KG1 (cell line): ENCODE measurements at places on chromosomes 7 and 10.
A peak's percentile ranks its signal among the peaks of the same experiment; 100 is the strongest.

GRCh38 chr7:56099653-56100052, 6.6 kb downstream of the CHCHD2 start:
- no peak for DNase-seq

DNA sequence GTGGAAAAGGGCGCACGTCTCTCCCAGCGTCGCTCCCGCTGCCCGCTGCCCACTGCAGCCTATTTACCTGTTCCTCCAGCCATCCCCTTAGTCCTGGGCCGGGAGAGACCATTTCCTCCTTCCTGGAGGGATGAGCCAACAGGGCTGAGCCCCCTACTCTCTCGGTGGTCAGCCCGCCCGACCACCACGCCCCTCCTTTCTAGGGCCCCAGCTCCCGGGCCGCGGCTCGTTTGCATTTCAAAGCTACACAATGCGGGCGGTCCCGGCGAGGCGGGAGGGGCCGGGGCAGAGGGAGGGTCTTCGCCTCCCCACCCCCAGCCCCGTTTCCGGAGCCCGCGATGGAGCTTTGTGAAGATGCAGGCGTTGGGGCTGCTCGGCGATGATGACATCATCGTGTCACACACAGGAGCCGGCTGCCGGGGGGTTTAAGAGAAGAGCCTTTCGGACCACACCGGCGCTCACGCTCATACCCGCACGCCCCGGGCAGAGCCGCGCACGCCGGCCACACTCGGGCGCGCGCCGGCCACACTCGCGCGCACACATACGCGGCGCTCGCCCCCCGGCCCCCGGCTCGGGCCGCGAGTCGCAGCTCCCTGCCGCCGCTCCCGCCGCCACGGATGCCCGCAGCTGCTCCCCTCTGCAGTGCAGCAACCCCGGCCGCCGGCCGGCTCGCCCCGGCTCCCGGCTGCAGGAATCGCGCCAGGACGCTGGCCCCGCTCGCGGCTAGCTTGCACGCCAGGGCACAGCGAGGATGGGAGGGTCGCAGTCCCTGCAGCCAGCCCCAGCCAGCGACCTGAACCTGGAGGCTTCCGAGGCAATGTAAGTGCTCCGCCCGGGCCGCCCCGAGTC, 107.7 kb upstream of the BTBD16 start:
- DNase-seq: no peak

DNA sequence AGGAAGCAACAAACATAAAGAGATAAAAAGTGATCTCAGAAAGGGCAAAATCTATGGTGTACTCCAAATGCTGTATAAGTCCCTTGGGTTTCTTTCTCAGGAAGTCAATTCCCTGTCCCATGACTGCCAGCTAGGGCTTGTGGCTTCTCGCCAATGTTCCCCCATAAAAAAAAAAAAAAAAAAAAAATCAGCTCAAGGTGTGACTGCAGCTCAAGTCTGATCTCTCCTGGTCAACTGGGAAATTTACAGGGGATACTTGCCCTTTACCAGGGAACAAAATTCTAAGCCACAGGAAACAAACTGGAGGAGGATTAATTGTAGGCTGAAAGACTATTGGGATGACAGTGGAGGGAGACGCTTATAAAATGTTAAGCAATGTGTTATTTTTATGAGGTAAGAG, 76.0 kb downstream of the PCGF5 start:
- DNase-seq: no peak

DNA sequence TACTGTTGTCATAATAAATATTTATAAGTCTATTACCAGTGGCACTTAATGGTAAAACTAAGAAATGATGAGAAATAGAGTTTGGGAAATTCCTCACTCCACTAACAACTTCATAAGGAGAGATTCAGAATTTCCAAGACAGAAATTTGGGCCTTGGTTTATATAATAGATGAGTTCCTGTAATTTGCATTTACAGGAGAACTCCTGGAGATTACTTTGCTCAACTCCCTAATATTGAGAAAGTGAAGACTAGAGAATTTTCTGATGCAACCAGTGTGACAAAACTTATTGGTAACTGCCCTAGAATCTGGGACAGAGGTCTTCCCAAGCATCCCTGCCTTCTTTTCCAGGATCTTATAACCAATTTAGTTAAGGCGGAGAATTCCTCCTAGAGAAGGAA, 49.1 kb upstream of the GSAP start:
- no peak for DNase-seq

GRCh38 chr7:159227433-159227832, 82.8 kb upstream of the VIPR2 start:
- no peak for DNase-seq

DNA sequence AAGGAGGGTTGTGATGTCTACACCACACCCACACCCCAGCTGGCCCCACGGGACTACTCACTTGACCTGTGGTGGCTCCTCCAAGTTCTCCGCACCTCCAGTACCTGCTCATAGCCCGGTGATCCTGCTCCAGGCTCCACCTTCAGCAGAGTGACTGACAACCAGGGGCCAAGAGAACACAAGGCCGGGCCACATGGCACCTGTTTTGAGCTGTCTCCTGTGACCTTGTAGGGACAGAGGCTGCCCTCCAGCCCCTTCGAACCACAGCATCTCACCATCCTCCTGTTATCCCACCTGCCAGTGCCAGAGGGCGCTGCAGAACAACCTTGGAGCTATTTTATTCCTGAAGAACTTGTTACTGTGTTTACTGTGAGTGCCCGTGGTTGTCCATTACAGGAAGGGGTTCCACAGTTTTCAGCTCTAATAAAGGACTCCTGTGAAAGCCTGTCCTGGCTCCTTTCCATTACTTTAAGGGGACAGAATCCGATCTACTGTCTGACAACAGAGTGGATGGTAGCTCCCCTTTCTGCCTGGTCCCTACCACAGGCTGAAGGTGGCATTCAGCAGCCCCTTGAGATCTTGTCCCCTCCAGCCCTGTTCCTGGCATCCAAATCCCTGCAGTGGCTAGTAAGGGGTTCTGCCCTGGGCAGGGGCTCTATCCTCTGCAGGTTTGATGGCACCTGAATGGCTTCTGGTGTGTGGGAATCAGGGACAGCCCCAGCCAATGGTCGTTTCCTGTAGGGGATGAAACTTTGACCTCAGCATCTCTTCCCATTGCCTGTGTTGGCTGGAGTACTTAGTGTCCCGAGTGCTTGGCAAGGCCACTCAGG, 50.8 kb downstream of the C10orf120 start:
- no peak for DNase-seq

DNA sequence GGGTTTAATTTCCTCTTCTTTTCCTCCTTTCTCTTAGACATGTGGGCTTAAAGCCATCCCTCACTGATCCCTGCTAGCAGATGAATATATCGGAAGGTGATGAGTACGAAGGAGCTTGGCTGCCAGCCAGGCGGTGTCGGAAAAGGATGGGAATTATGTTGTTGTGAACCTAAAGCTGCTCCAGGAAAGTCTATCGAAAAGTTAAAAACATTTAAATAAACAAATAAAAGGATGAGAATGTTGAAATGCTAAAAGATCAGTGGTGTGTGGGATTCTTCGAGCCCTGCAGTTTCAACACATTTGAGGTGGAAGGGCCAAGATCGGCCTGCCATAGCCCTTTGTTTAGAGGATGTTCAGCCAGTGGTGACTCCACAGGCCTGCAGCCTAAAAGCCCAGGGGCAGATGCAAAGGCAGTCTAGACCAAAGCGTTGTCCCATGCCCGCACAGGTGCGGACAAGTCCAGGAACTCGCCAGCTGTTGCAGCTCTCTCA, 107.9 kb downstream of the JCAD start:
- no peak for DNase-seq

GRCh38 chr7:76328389-76328788, 25.9 kb downstream of the HSPB1 start:
- DNase-seq: no peak

GRCh38 chr10:93074147-93074596, 479 bp downstream of the CYP26A1 start:
- peak; percentile 55 for DNase-seq

GRCh38 chr10:132816718-132817117, 30.8 kb upstream of the NKX6-2 start:
- DNase-seq: no peak

GRCh38 chr7:32175099-32175498, 104.9 kb upstream of the PDE1C start:
- DNase-seq: no peak

- no peak for DNase-seq
Observed at GRCh38 chr10:43236176-43236850, 30.6 kb downstream of the RASGEF1A start.

DNA sequence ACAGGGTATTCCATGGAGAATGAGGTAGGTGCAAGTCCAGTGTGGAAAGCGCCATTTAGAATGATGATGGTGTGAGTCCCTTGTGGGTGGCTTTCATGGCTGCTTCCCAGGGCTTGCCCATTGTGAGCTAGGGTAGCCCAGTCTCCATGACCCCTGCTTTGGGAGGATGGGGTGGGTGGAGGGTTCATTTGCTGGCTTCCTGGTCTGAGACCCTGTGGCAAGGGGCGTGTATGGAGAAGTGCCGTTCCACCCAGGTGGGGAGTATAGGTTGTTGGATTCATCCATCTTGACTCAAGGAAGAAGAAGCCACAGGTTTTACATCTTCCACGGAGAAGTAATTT, 27.7 kb downstream of the CCM2 start:
- DNase-seq: no peak

GRCh38 chr7:68587599-68587998, 1010.7 kb upstream of the AUTS2 start:
- DNase-seq: no peak

GRCh38 chr10:114815791-114816190, 5.8 kb upstream of the FHIP2A start:
- no peak for DNase-seq

GRCh38 chr10:101397140-101397539, 43.2 kb downstream of the BTRC start:
- DNase-seq: no peak

DNA sequence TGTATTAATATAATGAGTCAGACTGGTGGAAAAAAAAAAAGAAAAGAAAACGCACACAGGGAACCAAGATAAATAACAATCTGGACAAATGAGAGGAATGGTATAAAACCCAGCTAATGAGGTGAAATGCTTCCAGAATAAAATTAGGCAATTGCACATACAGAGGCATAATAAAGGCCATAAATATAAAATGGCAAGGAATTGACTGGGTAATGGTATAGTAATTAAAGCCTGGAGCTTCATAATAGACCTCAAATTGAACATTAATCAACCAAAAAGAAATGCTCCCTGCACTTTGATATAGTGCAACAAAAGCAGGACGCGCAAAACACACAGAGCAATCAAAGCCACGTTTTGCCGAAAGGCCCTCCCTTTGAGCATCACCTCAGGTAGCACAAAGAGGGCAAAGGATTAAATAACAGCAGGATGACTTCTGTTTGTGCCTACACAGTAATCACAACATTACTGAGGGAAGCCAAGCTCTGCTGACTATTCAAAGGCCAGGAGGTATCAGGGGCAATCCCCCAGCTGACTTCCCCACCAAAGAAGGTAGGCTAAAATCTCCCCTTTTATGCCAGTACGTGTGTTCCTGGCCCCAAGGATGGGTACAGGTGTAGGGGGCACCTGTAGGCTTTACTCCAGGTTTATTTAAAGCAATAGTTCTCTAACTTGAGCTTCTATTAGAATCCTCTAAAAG, 343.7 kb downstream of the ELMO1 start:
- DNase-seq: no peak

- DNase-seq: no peak
Observed at GRCh38 chr7:102322202-102322715, 34.0 kb downstream of the SPDYE6 start.

DNA sequence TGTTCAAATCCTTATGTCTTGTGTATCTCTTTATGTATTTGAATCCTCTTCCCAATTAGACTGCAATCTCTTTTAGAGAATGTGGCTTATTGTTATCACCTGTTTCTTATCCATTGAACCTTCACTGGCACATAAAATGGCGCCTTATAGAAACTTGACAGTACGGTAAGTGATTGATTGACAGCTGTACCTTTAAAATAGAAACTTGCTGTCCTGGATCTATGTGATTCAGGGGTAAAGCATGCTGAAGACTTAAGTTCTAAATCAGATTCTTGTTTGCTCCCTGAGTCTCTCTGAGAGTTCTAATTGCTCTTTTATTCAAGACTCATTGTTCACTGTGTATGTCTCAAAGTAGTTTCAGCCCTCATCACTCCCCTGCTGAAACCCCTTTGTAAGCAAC, 91.3 kb downstream of the CACNB2 start:
- no peak for DNase-seq

DNA sequence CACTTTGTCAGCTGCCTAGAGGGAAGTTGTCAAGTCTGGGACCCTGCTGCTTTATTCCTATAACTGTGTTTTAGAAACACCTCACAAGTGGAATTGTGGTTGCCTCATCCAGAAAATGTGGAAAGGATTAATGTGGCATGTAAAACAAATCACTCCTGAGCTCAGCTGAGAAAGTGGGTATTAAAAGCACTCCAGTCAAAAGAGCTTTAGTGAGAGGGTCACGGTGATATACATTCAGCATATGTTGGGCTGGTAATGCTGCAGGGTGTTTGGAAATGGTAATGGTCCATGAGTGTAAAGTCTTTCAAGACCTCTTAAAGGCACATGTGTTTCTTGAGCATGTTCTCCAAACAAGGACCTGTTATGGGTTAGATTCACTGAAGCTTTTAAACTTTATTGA, 318.2 kb upstream of the MEOX2 start:
- no peak for DNase-seq

DNA sequence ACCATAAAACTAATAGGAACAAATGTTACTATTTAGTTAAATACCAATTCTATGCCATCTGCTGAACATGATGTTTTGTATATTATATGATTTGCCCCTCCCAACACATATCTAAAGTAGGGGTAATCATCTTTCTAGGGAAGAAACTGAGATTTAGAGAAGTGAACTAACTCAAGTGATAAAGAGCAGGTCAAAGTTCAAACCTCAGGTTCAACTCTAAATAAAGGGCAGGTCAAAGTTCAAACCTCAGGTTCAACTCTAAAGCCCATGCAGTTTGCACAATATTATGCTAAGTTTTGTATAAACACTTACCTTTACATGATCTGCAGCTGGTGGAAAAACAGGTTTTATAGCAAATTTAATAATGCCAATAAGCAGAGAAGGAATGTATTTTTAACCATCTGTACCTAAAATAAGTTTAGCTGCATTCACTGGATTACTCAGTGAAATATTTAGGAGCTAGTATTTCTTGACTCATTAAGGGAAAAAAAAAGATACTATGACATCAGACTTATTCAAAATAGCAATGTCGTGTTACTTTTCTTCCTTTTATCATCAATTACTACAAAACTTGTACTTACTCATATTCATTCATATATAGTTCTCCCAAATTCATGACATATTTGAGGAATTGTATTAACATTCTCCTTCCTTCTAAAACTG, 1194.3 kb upstream of the CELF2 start:
- no peak for DNase-seq
